ENCODE measurements at places on chromosomes 3 and 15. TPM values are rescaled to one million over a fixed set of nuclear protein-coding genes. Genes with fewer than 3 reads are reported as not detected.

The UBE3A gene
- 27.0 TPM for polyA plus RNA-seq

DNA sequence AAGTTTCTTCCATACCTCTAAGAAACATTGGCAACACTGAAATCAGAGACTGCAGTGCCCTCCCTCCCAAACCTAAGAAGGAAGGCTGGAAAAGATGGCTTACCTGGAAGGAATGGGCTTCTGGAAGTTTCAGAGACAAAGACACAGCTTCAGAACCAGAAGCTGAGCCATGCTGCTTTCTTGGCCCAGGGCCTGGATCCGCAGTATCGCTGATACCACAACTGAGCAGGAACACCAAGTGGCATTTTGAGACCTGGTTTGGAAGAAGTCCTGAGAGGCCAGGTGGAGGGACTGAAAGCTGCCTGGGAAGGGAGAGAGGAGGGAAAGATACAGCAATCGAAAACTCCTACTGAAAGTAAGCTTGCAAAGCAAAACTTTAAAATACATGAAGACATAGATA lies 19.8 kb downstream of the GPR160 start:
- no peak for DNase-seq

DNA sequence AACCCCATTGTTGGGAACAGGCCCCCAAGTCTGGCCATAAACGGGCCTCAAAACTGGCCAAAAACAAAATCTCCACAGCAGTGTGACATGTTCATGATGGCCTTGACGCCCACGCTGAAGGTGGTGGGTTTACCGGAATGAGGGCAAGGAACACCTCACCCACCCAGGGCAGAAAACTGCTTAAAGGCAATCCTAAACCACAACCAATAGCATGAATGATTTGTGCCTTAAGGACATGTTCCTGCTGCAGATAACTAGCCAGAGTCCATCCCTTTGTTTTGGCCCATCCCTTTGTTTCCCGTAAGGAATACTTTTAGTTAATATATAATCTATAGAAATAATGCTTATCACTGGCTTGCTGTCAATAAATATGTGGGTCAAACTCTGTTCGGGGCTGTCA lies 47.7 kb downstream of the KLHDC8B start:
- DNase-seq, result no peak

GRCh38 chr3:155704771-155705559 lies 39.9 kb downstream of the PLCH1 start:
- no peak for DNase-seq

DNA sequence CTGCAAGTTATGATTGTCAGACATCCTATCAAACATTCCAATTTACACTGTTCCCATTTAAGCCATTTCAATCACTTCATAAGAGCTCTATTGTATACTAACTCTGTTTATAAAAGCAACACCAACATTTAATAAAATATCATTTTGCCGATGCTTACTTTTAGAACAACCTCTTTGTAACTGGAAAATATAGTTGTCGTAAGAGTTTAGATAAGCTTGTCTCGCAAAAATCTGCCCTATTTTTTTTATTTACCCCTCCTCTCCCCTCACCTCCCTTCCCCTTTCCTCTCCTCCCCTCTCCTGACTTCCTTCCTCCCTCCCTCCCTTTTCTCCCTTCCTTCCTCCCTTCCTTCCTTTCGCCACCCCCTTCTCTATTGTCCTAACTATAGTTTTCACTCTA lies 105.7 kb upstream of the PEX5L start:
- no peak for DNase-seq
